RWPE2 (cell line): ENCODE measurements at places on chromosomes 1 and 21.

- H3K27me3 ChIP-seq: no peaks in the 10 kb centered on the region
- no peak overlapping the region for H3K27ac ChIP-seq
- no peak overlapping the region for H3K4me3 ChIP-seq
Observed at GRCh38 chr1:245180496-245181157, 25.8 kb downstream of the KIF26B start.

GRCh38 chr21:45856906-45857305 lies 124.7 kb upstream of the COL6A1 start:
- H3K4me1 ChIP-seq: peaks cover 12% of the 10 kb centered on the region
- DNase-seq: no peak
- no peaks in the 10 kb centered on the region for H3K27me3 ChIP-seq
- H3K4me3 ChIP-seq: no peak overlapping the region
- no peak overlapping the region for H3K27ac ChIP-seq

GRCh38 chr1:205329719-205330118 lies 8.2 kb upstream of the NUAK2 start:
- no peak overlapping the region for H3K4me3 ChIP-seq
- no peak for DNase-seq
- no peaks in the 10 kb centered on the region for H3K36me3 ChIP-seq
- H3K4me1 ChIP-seq: no peaks in the 10 kb centered on the region
- no peaks in the 10 kb centered on the region for H3K27me3 ChIP-seq

- H3K4me3 ChIP-seq: no peak overlapping the region
- H3K27ac ChIP-seq: no peak overlapping the region
- no peak for DNase-seq
- H3K27me3 ChIP-seq: no peaks in the 10 kb centered on the region
- no peaks in the 10 kb centered on the region for H3K4me1 ChIP-seq
Observed at GRCh38 chr1:199312626-199313025, 673.8 kb downstream of the PTPRC start.

DNA sequence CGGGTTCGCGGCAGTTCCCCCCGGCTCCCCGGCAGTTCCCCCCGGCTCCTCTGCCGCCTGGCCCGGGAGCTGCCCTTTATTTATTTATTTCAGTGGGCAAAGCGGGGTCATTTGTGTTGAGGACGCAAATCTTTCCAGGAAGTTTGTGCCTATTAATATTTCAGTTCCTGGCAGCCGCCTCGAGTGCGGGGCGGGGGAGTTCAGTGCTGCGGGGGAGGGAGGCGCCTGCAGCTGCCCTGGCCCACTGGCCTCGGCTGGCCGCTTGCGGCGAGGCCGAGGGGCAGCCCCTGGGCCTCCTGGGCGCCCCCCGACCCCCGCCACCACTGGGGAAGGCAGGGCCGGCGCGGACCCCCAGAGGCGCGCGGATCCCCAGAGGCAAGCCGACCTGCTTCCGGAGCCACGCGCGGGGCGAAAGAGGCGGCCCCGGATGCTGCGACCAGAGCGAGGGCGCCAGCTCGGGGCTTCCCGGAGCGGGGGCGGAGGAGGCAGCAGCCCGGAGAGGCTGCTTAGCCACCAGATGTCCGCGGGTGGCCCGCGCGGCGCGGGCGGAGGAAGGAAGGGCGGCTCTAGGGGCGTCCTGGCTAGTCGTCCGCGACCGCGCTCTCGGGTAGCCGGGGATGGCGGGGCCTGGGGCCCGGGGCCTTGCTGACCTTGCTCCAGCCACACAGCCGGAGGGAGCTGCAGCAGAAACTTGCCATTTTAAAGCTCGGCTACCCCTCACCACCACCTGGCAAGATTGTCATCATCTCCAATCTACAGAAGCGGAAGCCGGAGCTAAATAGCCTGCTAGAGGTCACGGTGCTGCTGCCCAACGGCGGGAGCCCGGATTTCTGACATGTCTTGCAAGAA lies 48.0 kb downstream of the H3-3A start:
- H3K4me3 ChIP-seq: peak overlapping the region; percentile 50
- peak overlapping the region; percentile 74 for H3K27ac ChIP-seq
- H3K4me1 ChIP-seq: no peaks in the 10 kb centered on the region
- H3K36me3 ChIP-seq: no peaks in the 10 kb centered on the region
- DNase-seq: no peak
- H3K27me3 ChIP-seq: no peaks in the 10 kb centered on the region

GRCh38 chr1:210527091-210527490 lies 198.4 kb downstream of the HHAT start:
- H3K27me3 ChIP-seq: no peaks in the 10 kb centered on the region
- no peak for DNase-seq
- no peaks in the 10 kb centered on the region for H3K36me3 ChIP-seq
- no peaks in the 10 kb centered on the region for H3K4me1 ChIP-seq

- H3K4me1 ChIP-seq: no peaks in the 10 kb centered on the region
- H3K4me3 ChIP-seq: no peak overlapping the region
- H3K27ac ChIP-seq: no peak overlapping the region
- no peak for DNase-seq
- no peaks in the 10 kb centered on the region for H3K36me3 ChIP-seq
Observed at GRCh38 chr1:14183329-14183728, 415.2 kb upstream of the KAZN start.

GRCh38 chr1:30895382-30895943 lies 13.1 kb downstream of the SDC3 start:
- no peak overlapping the region for H3K4me3 ChIP-seq
- H3K4me1 ChIP-seq: no peaks in the 10 kb centered on the region
- no peaks in the 10 kb centered on the region for H3K36me3 ChIP-seq
- no peaks in the 10 kb centered on the region for H3K27me3 ChIP-seq
- H3K27ac ChIP-seq: no peak overlapping the region

DNA sequence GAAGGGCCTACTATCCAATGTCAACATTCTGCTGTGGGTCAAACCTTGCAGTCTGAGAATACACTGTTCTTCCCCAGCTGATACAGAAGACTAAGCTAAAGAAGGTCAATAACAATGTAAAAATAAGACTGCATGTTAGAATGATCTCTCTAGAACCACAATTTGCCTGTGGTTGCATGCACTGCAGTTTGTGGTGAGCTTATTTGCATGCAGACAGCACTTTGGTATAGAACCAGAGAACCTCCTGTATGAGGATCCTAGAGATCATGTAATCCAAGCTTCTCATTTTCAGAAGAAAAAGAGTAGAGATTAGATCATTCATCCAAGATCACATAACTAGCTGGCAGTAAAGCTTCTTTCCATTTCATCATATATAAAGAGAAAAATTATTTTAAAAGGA lies 15.8 kb downstream of the SYNJ1 start:
- no peak overlapping the region for H3K27ac ChIP-seq
- no peak overlapping the region for H3K4me3 ChIP-seq
- H3K36me3 ChIP-seq: no peaks in the 10 kb centered on the region

DNA sequence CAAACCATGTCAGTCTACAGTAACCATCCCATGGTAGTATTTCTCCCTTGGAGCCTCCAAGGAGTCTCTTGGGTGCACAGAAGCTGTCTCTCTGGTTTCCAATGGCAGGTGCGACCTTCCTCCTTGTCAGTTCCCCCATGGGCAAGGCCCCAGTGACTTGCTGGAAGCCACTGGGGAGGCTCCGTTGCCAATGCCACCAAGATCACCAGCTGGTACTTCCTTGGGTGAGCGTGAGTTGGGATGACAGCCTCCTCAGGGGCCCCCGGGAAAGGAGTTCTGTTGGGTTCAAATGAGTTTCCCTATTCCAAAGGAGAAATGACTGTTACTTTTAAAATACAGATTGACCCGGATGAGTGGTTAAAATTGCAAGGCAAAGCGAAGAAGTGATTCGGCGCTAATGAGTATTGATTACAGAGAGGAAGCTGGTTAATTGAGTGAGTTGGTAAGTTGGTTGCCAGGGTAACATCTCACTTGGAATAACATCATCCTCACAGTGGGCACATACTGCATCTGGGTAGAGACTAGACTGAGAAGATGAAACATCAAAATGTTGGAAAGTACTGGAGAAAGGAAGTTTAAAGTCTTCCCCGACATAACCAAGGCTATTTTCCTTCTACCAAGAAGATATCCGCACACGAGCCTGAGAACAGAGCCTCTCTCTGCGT lies 53.0 kb upstream of the LAPTM5 start:
- no peaks in the 10 kb centered on the region for H3K36me3 ChIP-seq
- no peaks in the 10 kb centered on the region for H3K27me3 ChIP-seq
- H3K4me3 ChIP-seq: no peak overlapping the region
- DNase-seq: no peak
- H3K4me1 ChIP-seq: peaks cover 15% of the 10 kb centered on the region

GRCh38 chr1:50421768-50422674 lies 1.2 kb downstream of the DMRTA2 start:
- no peak overlapping the region for H3K4me3 ChIP-seq
- H3K36me3 ChIP-seq: no peaks in the 10 kb centered on the region
- no peaks in the 10 kb centered on the region for H3K4me1 ChIP-seq
- DNase-seq: no peak
- no peak overlapping the region for H3K27ac ChIP-seq
- H3K27me3 ChIP-seq: peaks cover 98% of the 10 kb centered on the region

DNA sequence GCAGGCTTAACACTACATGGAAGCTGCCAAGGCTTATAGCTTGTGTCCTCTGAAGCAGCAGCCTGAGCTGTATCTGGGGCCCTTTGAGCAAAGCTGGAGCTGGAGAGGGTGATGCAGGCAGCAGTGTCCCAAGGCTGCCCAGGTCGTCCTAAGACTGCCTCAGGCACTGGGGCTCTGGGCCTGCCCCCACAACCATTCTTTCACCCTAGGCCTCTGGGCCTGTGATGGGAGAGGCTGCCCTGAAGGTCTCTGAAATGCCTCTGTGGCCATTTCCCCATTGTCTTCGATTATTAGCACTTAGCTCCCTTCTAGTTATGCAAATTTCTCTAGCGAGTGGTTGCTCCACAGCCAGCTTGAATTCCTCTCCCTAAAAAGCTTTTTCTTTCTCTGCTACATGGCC lies 142.0 kb downstream of the LRIG2 start:
- H3K27me3 ChIP-seq: no peaks in the 10 kb centered on the region
- H3K4me3 ChIP-seq: no peak overlapping the region
- H3K27ac ChIP-seq: no peak overlapping the region
- H3K36me3 ChIP-seq: no peaks in the 10 kb centered on the region
- DNase-seq: no peak

DNA sequence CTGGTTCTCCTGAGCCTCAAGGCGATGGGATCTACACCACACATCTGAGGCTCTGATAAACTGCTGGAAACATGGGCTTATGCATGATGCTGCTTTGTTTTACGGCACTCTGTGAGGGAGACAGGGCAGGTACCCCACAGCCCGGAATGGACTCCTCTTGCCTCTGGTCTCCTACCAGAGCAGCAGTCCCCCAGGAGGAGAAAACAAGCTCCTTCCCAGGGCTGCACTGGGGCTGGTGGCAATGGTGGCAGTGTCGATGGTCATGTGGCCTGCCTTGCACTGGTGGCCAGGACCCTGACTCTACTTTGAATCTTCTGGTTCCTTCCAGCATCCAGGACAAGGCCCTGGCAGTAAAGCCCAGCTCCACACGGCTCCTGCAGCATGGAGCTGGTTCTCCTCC lies 79.4 kb downstream of the TOMM20 start:
- H3K4me3 ChIP-seq: no peak overlapping the region
- no peak overlapping the region for H3K27ac ChIP-seq
- no peaks in the 10 kb centered on the region for H3K27me3 ChIP-seq
- H3K4me1 ChIP-seq: peaks cover 10% of the 10 kb centered on the region

DNA sequence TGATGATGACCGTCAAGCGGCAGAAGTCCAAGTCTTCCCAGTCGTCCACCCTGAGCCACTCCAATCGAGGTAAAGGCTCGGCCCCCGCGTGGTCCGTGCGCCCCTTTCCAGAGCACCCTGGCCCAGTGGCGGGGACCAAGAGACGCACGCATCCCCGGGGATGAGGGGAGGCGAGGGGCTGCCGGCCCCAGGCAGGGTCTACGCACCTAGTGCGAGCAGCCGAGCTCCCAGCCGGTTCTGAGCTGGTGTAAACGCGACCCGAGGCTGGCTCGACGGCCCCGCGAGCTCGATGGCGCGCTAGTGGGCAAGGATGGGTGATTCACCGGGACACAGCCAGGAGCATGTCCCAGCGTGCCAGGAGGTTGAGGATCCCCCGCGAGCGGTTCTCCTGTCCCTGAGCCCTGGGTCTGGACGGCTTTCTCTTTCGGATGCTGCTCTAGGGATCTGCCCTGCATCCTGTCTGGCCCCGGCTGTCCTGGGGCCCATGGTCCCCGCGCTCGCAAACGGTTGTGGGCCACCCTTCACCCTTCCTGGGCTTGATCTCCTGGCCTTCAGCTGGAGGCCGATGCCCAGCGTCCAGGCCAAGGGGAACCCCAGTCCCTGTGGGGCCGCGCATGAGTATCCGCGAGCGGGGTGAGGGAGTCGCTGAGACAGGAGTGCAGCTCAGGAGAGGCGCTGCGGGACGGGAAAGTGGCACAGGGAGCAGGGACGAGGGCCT lies 689 bp downstream of the PKP1 start:
- no peak for DNase-seq
- peaks cover 36% of the 10 kb centered on the region for H3K36me3 ChIP-seq
- H3K4me1 ChIP-seq: peaks cover 39% of the 10 kb centered on the region
- peak overlapping the region; percentile 80 for H3K27ac ChIP-seq
- no peaks in the 10 kb centered on the region for H3K27me3 ChIP-seq

- no peak overlapping the region for H3K4me3 ChIP-seq
- no peak overlapping the region for H3K27ac ChIP-seq
Observed at GRCh38 chr21:42554251-42554961, 40.8 kb downstream of the SLC37A1 start.

DNA sequence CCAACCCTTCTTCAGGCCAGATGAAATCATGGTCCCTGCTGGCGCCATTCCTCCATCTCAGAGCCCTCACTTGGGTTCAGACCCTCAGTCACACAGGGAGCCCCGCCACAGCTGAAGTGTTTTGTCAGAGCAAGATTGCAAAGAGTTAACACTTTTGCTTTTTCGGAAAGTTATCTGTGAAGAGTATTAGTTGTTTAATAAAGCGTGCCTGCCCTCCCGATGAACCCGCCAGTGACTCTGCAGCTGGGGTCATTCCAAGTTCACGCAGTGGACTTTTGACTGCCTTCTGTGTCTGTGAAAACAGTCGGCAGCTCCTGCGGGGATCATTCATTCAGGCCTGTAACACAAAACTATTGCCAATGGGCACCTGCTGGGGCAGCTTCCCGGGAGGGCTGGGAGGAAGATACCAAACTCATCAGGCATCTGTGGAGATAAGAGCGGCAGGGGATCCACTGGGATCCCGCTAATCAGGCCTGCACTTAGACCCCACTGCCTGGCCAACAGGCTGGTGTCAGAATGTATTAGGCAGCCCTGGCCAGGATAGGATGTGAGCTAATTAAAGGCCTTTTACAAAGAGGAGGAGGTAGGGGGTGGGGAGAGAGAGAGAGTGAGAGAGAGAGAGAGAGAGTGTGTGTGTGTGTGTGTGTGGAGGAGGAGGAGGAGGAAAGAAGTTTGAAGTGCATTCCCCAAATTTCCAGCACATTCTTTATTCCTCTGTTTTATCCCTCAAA lies 184.5 kb downstream of the DHRS3 start:
- H3K27me3 ChIP-seq: no peaks in the 10 kb centered on the region
- no peak overlapping the region for H3K27ac ChIP-seq
- H3K4me3 ChIP-seq: no peak overlapping the region
- DNase-seq: no peak
- no peaks in the 10 kb centered on the region for H3K36me3 ChIP-seq

GRCh38 chr21:24200052-24200451 lies 1407.2 kb downstream of the MRPL39 start:
- H3K4me1 ChIP-seq: no peaks in the 10 kb centered on the region
- H3K4me3 ChIP-seq: no peak overlapping the region
- no peaks in the 10 kb centered on the region for H3K27me3 ChIP-seq
- DNase-seq: no peak
- H3K27ac ChIP-seq: no peak overlapping the region

GRCh38 chr1:19395678-19396192 lies 83.6 kb downstream of the SLC66A1 start:
- no peak for DNase-seq
- no peak overlapping the region for H3K4me3 ChIP-seq
- H3K4me1 ChIP-seq: peaks cover 7% of the 10 kb centered on the region

GRCh38 chr1:87115317-87115890 lies 201.0 kb downstream of the HS2ST1 start:
- no peak overlapping the region for H3K27ac ChIP-seq
- no peaks in the 10 kb centered on the region for H3K36me3 ChIP-seq
- peaks cover 3% of the 10 kb centered on the region for H3K4me1 ChIP-seq
- no peak for DNase-seq
- no peaks in the 10 kb centered on the region for H3K27me3 ChIP-seq
